ENCODE measurements at places on chromosomes 2 and 18.

DNA sequence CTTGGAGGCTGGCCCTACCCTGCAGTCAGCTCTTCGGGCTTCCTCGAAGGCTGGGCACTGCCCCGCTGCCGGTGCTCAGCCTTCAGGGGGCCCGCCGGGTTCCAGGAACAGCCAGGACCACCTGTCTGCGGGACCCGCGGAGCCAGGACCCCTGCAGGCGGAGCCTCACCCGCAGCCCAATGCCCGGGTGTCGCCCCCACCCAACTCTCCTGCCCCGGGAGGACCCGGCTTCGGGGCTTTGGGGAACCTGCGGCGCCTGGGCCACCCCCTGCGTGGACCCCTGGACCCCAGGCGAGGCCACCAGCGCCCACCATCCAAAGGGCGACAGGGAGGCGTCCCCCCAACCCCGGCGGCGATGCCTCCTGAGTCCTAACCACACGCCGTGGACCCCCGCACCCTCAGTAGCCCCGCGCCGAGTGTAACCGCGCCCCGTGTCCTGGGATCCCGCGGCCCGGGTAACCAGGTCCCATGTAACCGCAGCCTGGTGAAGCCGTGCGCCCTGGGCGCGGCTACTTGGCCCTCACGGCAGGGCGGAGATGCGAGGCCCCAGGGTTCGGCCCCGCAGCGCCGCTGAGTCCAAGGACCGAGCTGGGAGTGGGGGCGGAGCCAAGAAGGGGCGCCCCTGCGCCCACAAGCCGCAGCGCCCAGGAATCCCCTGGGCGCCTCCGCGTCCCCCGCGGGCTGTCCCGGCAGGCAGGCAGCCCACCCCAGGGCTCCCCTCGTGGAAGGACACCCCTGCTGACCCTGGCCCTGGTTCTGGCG, 11.0 kb upstream of the UBE2F start:
- no peak for DNase-seq

DNA sequence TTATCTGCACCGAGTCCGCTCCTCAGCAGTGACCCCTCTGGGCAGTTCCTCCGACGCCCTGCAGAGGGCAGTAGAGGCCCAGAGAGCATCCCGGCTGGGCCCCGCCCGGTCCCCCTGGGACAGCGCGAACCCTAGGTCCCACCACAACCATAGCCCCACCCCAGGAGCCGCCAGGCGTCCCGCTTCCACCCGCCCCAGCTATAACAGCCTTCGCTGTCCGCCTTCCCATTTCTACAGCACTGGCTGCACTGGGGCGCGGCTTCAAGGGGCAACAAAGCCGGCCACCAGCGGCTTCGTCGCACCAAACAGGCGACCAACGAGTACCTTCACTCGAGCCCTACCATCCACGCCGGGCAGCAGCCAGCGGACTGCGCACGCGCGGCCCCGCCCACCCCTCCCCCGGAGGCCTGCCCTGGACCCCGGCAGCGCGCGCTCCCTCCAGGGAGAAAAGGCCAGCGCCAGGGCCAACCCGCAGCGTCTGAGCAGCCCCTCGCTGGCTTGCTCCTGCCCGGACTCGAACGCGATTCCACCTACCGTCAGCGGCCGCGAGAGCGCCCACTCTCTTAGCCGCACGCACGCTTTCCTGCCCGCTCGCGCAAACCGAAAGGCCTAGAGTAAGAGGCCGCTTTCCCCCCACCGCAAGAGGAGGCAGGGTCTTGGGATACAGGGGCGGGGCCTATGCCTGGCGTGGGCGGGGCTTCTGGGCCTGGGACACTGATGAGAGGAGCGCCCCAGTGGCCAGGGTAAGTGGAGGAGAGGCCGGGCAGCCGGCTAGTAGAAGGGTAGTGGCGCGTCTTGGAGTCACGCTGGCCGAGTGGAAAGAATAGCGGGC, at the start of gene NHEJ1:
NHEJ1 (minus strand) TSS at position 630 of the 832 bp plus-strand sequence. CDS start 2,453 bp downstream, outside the sequence.
- DNase-seq, result peak; percentile 83

DNA sequence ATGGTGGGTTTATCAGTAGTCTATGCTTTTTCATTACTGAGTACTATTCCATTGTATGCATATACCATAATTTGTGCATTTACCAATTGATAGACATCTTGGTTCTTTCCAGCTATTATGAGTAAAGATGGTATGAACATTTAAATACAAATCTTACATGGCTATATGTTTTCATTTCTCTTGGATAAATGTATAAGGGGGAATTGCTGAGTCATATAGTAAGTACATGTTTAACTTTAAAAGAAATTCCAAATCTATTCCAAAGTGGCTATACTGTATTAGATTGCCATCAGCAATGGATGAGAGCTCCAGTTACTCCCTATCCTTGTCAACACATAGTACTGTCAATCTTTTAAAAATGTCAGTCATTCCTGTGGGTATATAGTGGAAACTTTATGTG, 243.9 kb downstream of the CDCA7 start:
- no peak for DNase-seq

- no peak for DNase-seq
These were observed 162.0 kb upstream of the ZFP36L2 start for GRCh38 chr2:43388371-43388770.

DNA sequence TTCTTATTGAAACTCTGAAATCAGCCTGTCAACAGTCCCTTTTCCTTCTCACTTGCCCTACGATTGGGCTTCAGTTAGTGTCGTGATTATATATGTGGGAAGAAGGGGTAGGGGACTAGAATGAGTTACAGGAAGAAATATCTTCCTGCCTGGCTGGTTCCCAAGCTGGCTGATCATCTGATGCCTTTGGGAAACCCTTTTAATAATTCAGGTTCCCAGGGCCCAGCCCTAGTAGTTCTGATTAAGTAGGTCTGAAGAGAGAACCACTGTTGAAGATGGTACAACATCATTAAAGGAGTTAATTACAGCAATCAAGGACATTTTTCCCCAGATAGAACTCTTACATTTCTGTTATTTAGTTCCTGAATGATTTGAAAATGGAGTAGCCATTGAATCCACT, 110.1 kb upstream of the EML6 start:
- DNase-seq, result no peak

GRCh38 chr2:216362730-216363129, 9.6 kb downstream of the MARCHF4 start:
- no peak for DNase-seq

- no peak for DNase-seq
These were observed 211.4 kb downstream of the LDLRAD4 start for GRCh38 chr18:13429884-13430510.

DNA sequence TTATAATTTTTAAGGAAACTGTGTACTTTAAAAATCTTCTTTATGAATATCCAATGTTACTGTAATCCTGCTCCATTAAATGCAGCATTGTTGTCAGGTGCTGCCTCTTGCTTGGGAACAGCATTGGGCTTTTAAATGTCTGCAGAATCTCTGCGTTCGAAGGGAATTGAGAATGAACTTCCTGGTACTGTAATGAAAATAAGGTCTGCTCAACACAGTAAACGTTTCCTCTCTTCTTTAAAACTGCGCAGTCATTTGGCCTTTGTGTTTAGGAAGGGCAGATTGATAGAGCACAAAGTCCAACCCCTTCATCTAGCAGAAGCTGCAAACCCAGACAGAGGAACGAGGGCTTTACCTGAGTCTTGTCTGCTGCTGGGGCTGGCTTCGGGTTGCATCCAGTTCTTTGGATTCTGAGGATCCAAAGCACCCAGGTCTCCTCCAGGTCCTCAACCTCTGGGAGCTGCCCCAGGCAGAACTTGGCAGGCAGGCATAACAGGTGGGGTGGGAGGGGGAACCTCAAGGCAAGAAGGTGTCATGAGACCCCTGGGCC, 104.5 kb downstream of the UGGT1 start:
- no peak for DNase-seq

DNA sequence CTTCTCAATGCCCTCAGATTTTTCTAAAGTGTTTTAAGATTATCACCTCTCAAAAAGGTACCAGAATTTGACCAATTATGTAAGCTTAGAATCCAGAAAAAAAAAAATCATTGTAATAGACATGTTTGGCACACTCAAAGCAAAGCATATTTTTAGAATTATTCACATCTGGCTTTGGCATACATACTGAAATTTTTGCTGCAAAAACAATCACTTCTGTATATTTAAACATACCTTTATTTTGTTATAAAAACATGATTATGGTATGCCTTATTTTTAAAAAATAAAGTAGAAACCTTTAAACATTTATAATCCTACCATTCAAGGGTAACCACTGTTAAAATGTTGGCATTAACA, 143.3 kb downstream of the ESCO1 start:
- DNase-seq, result no peak

Data from stimulated activated CD8-positive, alpha-beta memory T cell treated with anti-CD3 and anti-CD28 coated beads, Interleukin-4, amount 100 ng/mL, for 1 hour (primary cell).